Right lobe of liver (tissue), 6 donors: ENCODE measurements at places on chromosomes 13 and 19. TPM values are rescaled to one million over a fixed set of nuclear protein-coding genes. Genes with fewer than 3 reads are reported as not detected.

CGB3 gene
- total RNA-seq, result not detected

CACNG7 gene
- total RNA-seq, result not detected

ADPRHL1 gene
- total RNA-seq, result 0.81 TPM

CGB5 gene
- not detected for total RNA-seq

DNM2 gene
- total RNA-seq, result 77.2 TPM

FGF21 gene
- total RNA-seq, result 54.3 TPM

ACP7 gene
- not detected for total RNA-seq

RPS16 gene
- 448 TPM for total RNA-seq

PSG3 gene
- not detected for total RNA-seq

CDX2 gene
- not detected for total RNA-seq

NMRK2 gene
- not detected for total RNA-seq

PSG11 gene
- total RNA-seq, result not detected

SCN1B gene
- 2.6 TPM for total RNA-seq

SIGLEC12 gene
- 0.12 TPM for total RNA-seq

PRR22 gene
- 2.4 TPM for total RNA-seq

LCP1 gene
- 19.7 TPM for total RNA-seq

HSD17B14 gene
- total RNA-seq, result 18.8 TPM

ACER1 gene
- total RNA-seq, result 0.48 TPM

LONP1 gene
- total RNA-seq, result 61.1 TPM
